ENCODE measurements at places on chromosomes 3 and 15. TPM values are rescaled to one million over a fixed set of nuclear protein-coding genes. Genes with fewer than 3 reads are reported as not detected.

ANKUB1 gene
- total RNA-seq, result not detected

FAM43A gene
- total RNA-seq, result 1.3 TPM

KBTBD13 gene
- not detected for total RNA-seq

POTEB gene
- total RNA-seq, result not detected

CHRNA7 gene
- total RNA-seq, result 0.23 TPM

ZNF385D gene
- 1.5 TPM for total RNA-seq

ZNF592 gene
- total RNA-seq, result 27.0 TPM

PLS1 gene
- total RNA-seq, result 7.3 TPM
